NCI-H510A treated with DMSO at 0.1 percent for 48 hours (cell line): ENCODE measurements at places on chromosomes 11 and 22.

DNA sequence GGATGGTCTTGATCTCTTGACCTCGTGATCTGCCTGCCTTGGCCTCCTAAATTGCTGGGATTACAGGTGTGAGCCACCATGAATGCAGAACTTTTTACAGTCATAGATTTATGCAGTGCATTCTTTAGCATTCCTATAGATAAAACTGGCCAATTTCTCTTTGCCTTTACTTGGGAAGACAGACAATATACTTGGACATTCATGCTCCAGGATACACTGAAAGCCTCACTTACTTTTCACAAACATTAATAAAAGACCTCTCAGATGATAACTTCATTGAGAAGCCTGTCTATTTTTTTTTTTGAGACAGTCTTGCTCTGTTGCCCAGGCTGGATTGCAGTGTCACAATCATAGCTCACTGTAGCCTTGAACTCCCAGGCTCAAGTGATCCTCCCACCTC lies 12.3 kb upstream of the CLTCL1 start:
- no peak for DNase-seq

- no peak for DNase-seq
Observed at GRCh38 chr11:86896441-86896841, 58.8 kb downstream of the FZD4 start.

- DNase-seq = no peak
Observed at GRCh38 chr11:69661413-69661715, 13.8 kb downstream of the LTO1 start.

DNA sequence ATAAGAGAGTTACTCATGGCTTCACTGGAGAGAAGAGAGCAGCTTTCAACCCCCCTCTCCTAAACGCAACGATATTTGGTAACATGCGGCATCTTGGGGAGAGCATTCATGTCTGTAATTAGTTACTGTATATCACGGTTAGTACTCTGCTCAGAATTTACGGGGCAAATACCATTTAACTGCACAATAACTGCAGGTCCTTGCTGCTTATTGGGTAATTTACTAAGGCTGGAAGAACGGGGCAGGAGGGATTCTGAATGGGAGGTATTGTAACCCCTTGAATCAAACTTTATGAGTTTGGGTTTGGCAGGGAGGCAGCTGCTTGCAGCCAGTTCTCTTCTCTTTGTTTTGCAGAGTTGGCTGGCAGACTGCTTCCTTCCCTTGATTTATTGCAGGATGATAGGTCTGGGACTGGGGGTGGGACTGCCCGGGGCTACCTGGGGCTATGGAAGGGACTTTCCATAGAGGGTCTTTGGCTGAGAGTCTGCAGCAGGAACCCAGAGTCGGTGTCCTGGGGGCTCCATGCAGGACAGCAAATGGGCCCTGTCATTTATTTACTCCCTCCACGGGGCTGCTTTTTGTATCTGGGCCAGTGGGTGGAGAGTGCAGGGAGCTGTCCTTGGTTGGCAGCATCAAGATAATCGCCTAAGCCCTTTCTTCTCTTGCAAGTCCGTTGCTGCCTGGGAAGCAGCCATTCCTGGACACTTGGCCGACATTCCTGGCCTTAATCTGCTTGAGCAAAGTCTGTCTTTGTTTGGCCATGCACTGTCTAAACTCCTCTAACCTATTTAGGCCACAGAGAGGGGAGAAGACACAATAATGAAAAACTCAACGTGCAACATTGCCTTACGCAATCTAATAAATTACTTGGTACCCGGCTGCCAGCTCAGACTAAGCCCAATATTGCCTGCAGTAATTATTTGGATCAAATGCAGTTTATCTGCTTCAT lies 188.9 kb downstream of the ST3GAL4 start:
- DNase-seq = peak; percentile 42

DNA sequence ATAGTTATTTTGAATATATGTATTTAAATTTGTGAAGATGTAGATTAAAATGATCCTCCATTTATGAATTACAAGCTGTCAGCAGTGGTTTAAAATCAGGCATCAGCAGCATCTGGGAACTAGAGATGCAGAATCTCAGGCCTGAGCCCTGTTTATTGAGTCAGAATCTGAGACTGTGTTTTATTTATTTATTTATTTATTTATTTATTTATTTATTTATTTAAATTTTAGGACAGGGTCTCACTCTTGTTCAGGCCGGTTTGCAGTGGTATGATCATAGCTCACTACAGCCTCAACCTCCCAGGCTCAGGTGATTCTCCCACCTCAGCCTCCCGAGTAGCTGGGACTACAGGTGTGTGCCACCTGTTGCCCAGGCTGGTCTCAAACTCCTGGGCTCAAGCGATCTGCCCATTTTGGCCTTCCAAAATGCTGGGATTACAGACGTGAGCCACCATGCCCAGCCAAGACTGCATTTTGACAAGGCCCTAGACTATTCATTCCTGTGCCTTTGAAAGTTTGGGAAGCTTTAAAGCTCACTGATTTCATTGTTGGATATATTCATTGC lies 70.7 kb downstream of the PPP6R3 start:
- no peak for DNase-seq

DNA sequence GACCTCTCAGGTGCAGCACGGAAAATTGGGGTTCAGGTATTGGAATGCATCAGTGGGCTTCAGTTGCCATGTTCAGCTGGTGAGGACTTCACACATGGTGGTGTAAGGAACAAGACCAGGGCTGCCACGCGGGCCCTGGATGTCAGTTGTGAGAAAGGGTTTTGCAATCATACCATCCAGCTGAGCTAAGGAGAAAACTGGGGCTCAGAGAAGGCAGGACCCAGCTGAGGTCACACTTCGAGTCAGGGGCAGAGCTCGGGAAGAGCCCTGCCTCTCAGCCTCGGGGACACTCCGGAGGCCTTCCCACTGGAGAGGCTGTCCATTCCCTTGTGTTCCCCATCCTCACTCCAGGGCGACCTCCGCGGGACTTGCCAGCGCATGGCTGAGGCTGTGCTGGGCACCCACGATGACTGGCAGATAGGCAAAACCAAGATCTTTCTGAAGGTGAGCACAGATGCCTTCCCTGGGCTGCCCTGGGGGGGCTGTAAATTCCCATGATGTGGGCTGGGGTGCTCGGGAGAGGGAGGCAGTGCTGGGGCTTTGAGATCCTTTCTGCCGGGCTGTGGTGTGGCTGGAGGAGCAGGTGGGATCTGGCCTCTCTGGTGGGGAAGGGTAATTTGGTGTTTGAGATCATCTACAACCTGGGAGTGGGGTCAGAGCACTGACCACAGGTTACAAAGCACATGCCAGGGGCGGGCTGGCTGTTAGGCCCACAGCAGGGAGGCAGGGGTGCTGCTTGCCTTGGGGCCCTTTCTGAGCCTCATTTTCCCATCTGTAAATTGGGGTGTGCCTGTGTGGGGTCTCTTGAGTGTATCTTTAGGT lies 47.2 kb downstream of the MYO7A start:
- no peak for DNase-seq

GRCh38 chr11:113859665-113860064 lies 15.7 kb downstream of the USP28 start:
- DNase-seq = no peak

DNA sequence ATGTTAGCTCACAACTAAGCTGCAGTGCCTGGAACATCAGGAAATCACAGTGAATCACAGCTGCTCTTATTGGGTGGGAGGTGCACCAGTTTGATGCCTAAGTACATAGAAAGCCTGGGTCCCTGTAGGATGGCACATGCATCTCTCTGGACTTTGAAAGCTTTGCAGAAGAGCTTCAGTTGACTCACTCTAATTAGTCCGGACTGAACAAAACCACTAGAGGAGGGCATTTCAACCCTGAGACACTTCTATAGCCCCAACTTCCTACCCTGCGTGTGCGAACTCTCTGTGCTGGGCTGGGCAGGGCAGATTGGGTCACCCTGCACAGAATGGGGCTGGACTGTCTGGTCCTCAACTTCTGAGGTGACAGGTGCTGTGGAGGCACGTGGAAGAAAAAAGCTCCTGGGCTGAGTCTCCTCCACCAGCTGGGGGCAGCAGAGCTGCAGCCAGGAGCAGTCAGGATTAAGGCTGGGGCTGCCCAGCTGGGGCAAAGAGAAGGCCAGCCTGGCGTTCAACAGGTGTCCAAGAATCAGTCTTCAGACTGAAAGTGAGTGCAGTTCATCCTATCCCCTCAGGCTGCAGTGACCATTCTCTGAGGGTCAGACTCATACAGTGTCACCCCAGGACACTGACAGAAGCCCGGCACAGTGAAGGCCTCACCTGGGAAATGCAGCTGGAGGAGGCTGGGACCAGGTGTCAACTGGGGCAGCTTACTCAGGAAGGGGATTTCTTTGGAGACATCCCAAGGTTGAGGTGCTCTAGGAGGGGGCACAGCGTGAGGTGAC lies 22.1 kb downstream of the GGTLC2 start:
- DNase-seq = peak; percentile 12

- no peak for DNase-seq
Observed at GRCh38 chr22:24494528-24495364, at the start of gene UPB1. UPB1 (plus strand) TSS chr22:24495332; CDS start chr22:24495404, 72 bp downstream.

DNA sequence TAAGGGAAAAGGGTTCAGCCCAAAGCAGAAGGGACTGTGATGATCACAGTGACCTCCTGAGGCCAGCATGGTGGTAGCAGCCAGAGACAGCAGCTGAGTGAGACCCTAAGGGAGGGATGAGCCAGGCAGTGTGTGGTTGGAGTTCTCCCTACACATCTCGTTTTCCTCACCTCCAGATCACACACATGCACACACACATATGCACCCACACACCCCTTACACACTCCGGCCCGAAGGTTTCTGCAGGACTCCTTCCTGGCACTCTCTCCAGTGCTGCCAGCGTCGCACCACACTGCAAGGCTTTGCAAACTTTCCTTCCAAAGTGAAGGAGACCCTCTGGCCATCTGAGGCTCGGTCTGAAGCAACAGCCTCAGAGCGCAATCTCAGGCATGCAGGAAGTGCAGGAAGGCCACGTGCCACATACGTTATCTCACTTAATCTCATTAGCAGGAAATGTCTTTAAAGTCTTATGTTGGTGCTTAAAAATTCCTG lies 26.9 kb upstream of the TP53I11 start:
- no peak for DNase-seq

- DNase-seq = no peak
Observed at GRCh38 chr11:123698546-123699127, 42.8 kb downstream of the ZNF202 start.

DNA sequence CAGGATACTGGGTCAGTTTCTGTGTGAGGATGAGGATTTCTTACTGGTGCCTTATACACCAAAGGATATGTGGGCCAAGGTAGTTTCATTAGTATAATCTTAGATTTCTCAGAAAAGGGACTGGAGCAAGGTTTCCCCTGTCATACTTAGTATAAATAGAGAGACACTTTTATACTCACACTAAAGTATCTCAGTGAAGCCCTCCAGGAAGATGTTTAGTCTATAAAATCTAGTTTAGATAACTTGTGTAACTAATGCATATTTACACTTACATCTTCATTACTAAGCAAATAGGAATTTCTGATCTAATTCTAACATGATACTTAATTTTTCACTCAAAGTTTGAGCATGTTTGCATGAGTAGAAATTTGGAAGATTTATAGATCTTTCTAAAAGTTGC lies 11.1 kb downstream of the EMSY start:
- no peak for DNase-seq

GRCh38 chr11:2885017-2885677 lies 428 bp downstream of the CDKN1C start:
- DNase-seq = no peak

DNA sequence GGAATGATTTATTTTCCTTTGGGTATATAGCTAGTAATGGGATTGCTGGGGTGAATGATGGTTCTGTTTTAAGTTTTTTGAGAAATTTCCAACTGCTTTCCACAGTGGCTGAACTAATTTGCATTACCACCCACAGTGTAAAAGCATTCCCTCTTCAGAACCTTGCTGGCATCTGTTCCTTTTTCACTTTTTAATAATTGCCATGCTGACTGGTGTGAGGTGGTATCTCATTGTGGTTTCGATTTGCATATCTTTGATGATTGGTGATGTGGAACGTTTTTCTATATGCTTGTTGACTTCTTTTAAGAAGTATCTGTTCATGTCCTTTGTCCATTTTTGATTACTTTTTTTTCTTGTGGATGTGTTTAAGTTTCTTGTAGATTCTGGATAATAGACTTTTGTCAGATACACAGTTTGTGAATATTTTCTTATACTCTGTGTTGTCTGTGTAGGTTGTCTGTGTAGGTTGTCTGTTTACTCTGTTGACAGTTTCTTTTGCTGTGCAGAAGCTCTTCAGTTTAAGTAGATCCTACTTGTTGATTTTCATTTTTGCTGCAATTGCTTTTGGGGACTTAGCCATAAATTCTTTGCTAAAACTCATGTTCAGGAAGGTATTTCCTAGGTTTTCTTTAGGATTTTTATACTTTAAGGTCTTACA lies 291.8 kb upstream of the DDI1 start:
- DNase-seq = no peak

DNA sequence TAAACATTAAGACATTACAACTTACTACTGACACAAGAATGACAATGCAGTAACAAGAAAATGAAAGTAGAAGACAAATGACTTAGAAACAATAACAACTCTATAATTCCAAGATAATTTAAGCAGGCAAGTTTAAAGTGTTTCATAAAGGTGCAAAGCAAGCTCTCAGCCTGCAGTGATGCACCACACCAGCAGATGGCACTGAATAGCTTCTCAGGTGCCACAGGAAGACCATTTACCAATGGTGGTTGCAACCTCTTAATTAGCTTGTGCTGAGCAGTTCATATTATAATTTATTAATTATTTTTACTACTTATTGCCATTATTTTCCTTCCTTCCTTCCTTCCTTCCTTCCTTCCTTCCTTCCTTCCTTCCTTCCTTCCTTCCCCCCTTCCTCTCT lies 60.6 kb downstream of the NXPE2 start:
- DNase-seq = peak; percentile 83

GRCh38 chr11:108685419-108686130 lies 20.7 kb downstream of the DDX10 start:
- DNase-seq = no peak

GRCh38 chr11:29364006-29364405 lies 652.8 kb downstream of the KCNA4 start:
- no peak for DNase-seq

DNA sequence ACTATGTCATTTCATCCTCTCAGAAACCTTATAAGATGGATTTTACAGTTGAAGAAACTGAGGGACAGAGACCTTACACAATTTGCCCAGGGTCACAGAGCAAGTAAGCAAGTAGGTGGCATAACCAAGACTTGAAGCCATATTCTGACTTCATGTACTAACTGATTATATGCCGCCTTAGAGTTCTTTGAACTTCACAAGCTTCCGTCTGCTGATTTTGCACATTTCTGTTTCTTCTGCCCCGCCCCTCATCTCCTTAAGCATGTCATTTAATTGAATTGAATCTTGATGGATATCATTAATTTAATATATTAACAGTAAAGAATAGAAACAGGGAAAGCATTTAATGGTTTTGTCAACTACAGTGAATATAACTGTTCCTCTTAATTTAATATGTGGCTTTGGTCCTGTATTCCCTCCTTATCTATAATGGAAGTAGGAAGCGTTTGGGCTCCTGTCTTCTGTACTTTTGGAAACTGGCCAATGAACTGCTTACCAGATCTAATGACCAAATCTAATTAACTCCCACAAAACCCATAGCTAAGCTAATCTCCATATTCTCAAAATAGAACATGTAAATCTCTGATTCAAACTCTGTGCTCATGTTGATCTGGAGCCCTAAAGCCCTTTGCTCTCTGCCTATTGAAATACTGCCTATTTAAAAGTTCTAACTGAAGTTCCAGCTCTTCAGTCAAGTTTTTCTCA lies 30.4 kb downstream of the SIK2 start:
- no peak for DNase-seq
